ENCODE measurements at places on chromosomes 3 and 15.

DNA sequence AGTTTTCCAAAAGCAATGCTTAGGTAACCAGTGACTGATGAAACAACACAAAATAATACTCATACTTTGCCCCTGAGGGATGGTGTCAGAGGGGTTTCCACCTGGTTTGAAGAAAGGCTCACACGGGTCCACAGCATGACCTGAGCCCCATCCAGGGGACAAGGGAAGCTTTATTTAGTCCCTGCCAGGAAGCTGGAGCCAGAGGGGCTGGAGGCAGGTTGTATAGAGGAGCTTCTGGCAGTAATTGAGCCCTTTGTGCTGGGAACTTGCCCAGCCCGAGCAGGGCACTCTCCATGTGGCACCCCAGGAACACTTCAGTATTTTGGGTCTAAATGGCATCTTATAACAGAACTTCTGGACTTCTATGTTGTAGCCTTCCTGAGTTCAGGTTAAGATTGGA lies 39.2 kb upstream of the EPHB1 start:
- DNase-seq = no peak

- no peak for DNase-seq
These were observed 45.2 kb upstream of the POLG start for GRCh38 chr15:89379818-89380217.

DNA sequence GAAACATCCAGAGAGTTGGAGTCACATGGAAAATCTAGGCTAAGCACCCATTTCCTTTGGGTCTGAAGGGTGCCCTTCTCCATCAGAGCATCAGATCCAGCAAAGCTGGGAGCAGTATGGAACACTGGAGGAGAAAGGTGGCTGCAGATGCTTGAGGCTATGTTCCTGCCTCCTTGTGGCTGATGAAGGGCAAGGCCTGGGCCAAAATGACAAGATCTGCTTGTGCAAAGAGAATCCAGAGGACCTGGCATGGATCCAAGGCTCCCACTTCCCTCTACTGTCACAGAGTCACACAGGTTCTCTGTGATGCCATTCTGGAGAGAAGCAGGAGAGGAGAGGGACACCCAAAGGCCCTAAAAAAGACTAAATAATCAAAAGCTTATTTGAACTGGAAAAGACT lies 9.2 kb upstream of the ATP8B4 start:
- no peak for DNase-seq

DNA sequence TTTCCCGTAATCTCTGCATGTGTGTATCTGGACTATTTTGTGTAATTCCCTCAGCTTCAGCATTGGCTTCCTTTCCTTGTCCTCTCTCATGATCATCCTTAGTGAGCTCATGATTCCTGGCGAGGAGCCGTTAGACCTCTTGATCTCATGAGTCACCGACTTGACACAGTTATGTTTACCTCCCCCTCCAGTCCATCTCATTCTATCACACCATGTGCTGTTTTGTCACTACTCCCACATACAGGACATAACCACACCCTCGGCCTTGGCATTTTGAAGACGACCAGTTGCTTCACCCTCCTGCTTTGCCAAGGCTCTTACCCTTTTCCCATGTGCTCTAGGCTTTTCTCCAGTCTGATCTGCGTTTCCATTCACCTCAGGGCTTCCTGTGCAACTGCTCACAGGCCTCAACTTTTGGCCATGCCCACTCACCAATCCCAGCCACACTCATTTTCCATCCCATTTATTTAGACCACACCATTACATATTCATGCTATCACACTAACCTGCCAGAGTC lies 41.5 kb downstream of the CP start:
- no peak for DNase-seq

GRCh38 chr15:70507772-70508371 lies 255.5 kb downstream of the UACA start:
- DNase-seq = no peak

- no peak for DNase-seq
These were observed 114.9 kb downstream of the TNIK start for GRCh38 chr3:171345107-171345843.

DNA sequence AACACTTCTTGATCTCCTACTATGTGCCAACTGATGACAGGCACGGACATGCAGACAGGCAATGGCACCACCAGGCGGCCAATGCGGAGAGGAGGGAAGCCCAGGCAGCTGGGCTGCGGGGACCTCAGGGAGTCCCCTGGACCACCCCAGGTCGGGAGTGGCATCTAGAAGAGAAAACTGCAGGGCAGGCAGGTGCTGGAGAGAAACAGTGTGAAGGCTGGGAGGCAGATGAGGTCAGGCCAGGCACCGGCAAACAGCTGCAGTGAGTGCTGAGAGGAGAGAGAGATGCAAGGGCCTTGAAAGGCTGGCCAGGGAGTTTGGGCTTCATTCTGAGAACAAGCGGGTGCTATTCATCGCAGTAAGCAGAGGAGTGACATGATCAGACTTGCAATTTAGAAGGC lies 29.1 kb downstream of the SLC6A1 start:
- DNase-seq = no peak

GRCh38 chr3:42799376-42799775 lies 4.9 kb downstream of the HIGD1A start:
- no peak for DNase-seq

DNA sequence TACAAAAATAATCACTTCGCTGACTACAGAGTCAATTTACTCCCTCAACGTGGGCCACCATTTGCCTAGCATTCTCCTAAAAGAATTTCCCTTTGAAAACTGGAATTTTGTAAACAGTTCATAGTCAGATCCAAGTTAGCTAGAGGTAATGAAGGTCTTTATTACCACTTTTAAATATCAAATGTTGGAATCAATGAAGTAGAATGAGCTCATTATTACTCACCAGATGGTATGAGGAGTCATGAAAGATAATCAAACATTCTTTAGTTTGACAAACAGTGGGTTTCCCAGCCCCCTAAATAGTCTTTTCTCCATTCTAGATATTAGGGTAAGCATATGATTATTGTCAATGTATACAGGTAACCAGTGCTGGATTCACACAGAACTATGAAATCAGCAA lies 455.7 kb upstream of the THBS1 start:
- DNase-seq = no peak

- no peak for DNase-seq
These were observed 35.2 kb downstream of the CPN2 start for GRCh38 chr3:194315965-194316361.
